ENCODE measurements at places on chromosomes 16 and 17.

GRCh38 chr17:19502517-19502916 lies 31.1 kb upstream of the SLC47A1 start:
- DNase-seq = no peak

GRCh38 chr17:50731575-50732460 lies 12.4 kb downstream of the LUC7L3 start:
- no peak for DNase-seq

- DNase-seq = no peak
Observed at GRCh38 chr16:49531931-49532840, 158.6 kb downstream of the C16orf78 start.

DNA sequence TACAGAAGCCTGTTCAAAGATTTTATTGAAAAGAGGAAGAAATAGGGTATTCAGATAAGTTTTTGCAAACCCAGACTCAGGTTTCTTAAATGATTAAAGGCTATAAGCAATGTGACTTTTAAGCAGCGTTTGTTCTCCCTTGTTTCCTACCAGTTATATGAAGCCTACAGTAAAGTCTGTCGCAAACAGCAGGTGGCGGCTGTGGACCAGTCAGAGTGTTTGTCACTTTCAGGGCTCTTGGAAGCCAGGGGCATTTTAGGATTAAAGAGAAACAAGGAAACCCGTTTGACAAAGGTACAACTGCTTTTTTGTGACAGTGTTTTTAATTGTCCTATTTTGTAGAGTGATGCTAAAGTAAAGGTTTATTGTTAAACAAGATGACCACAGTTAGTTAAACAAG lies 7.7 kb upstream of the RARA start:
- DNase-seq = no peak

DNA sequence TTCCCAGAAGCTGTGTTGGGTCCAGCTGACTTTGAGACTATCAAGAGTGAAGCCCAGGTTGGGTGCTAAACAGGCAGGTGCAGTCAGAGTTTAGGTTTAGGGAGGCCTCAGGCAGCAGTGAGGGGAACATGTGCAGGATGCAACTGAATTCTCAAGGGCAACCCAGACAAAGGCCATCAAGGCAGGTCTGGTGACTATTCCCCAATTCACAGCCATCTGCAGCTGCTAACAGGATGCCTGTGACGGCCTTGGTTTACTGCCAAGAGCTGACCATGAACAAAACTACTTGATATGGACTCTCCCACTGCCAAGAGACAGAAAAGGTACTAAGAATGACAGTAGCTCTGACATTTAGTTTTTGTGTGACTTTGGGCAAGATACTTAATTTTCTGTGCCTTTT lies 45.2 kb upstream of the BCAR1 start:
- DNase-seq = peak; percentile 72

- DNase-seq = no peak
Observed at GRCh38 chr16:11296706-11297491, 15.8 kb upstream of the PRM1 start.

- DNase-seq = no peak
Observed at GRCh38 chr17:63041251-63041650, 75.2 kb downstream of the TANC2 start.

DNA sequence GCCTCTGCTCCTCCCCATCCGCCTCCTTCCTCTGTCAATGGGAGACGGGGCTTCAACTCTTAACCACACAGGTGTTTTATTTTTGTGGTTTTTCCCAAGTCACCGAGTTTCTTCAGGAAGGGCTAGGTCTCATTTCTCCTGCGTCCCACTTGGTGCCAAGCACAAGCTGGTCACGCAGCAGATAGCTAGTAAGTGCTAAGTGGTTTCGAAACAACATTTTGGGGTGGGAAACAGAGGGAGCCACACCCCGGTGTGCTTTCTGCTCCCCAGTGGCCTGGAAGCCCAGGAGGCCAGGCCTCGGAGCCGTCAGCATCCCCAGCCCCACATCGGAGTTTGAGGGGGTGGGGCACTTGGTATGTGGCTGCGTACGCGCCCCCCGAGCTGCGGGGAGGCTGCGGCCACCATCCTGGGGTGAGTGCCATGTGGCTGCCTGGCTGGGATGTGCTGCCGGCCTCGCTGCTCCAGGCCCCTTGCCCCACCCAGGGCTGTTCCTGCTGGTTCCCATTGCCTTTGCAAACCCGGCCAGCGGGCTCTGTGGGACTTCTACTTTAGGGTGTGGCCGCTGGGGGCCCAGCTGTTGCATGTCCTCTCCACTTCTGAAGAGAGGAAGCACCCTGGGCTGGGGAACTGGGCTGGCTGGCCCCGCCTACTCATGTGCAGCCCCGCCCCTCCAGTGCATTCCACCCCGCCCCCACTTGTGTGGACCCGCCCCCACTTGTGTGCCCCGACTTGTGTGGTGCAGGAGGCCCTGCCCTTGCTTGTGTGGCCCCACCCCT lies 55.6 kb downstream of the BAIAP2 start:
- DNase-seq = peak; percentile 70

DNA sequence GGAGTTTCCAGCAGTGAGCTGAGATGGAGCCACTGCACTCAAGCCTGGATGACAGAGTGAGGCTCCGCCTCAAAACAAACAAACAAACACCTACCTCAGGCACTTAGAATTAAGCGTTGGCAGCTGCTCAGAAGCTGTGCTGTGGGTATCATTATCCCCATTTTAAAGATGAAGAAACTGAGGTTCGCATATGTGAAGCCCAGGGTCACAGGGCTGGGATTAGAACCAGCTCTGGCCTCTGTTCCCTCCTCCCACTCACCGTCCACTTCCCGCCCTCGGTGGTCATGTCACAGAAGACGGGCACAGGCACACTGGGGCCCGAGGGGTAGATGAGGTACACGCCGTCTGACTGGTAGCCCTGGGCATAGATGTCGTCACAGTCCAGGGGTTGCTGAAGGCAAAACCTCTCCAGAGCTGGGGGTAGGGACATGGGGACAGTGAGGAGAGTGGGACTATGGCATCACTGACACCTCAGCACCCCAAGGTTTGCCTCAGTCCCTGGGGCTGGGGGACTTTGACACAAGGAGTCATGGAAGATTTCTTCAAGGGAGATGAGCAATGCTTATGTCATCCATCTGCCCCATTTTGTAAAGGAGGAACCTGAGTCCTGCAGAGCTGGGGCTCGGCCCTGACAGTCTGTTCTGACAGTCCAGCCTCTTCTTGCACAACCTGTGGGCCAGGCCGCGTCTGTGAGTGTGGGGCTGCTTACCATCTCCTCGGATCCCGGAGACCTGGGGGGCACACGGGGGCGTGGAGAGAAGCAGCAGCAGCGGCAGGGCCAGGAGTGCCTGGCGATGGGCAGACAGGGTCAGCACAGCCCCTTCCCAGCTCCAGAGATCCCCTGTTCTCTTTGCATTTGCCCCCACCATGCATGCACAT lies 700 bp downstream of the MFAP4 start:
- DNase-seq = peak; percentile 77

- DNase-seq = peak; percentile 65
Observed at GRCh38 chr16:47565454-47565853, 104.3 kb downstream of the PHKB start.

DNA sequence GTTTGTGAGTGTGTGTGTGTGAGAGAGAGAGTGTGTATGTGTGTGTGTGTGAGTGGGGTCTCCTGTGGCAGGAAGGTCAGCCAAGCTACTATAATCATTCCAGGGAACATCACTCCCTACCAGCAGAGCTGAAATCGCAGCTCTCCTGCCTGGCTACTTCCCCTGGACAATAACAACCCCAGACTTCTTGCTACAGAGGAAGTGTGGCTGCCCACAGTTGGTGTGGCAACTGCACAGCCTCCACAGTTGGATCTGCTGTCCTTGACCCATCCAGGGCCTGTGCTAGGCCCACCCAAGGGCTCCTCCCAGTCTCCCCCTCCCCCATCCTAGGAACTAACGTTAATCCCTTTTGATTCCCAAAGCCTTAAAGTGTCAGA lies 1.5 kb downstream of the SLC13A5 start:
- DNase-seq = no peak

- no peak for DNase-seq
Observed at GRCh38 chr16:68995011-68995504, 110.4 kb upstream of the HAS3 start.

DNA sequence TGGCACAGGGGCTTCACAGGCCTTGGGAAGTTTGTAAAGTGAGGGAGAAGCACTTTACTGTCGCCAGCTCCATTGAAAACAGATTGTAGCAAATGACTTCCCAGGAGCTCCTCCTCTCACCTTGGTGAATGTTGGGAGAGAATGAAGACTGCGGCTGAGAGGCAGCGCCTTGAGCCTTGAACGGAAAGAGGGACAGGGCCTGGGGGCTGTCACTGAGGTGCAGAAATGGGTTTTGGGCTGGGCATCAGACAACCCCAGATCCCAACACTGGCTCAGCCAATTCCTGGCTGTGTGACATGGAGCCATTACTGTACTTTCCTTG lies 603 bp upstream of the MRTFB start:
- DNase-seq = no peak

DNA sequence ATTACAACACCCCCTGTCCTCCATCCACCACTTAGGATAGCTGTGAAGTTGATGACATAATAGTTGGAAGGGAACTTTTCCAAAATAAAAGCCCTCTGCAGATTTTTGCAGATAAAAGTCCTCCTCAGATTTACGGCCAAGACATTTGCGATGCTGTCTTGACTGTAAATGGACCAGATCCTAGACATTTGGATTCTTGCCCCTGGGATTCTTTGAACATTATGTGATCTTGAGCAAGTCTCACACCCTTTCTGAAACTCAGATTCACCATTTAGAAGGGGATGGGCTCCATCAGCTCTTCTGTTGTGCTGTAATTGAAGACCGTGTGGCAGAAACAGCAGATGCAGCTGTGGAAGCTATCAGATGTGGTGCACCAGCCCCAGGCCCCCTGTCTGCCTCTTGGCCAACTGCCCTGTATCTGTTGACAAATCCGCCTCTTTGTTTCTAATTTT lies 153.9 kb upstream of the CACNG3 start:
- DNase-seq = no peak

DNA sequence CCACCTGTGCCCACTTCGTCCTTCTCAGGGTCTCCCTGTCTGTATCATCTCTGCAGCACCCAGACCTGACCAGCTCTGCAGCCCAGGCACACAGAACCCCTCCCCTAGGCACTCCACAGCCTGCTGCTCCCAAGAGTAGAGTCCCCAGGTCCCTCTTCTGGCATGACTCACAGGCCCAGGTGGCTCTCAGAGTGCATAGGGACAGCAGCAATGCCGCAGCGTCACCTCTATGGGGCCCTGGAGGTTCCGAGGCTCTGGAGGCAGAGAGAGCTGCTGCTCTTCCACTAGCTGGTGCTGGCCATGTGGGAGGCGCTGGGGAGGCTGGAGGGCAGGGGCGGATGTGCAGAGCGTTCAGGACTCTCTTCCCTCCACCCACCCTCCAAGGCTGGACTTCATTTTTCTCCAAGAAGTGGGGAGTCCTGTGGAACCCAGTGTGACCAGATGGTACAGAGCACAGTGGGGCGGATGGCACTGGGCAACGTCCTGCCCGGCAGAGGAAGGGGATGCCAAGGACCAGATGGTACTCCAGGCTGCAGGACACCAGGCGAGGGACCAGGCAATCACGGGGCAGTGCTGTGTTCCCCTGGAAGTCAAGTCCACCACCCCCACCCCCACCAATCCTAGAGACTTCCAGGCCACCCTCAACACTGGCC lies 151.7 kb downstream of the RBFOX3 start:
- no peak for DNase-seq

DNA sequence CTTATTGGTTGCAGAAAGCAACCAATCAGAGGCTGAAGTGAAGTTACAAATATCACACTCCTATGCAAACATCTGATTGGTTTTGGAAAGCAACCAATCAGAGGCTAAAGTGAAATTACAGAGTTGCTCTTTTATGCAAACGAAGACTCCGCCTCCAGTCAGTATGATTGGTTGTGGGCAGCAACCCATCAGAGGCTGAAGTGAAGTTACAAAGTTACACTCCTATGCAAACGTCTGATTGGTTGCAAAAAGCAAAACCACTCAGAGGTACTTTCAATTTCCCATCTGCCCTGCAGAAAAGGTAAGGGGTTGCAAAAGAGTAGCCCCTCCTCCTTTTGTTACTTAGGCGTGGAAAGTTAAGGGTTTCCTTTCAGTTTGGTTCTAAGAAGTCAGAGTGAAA lies 697.3 kb downstream of the MAF start:
- no peak for DNase-seq

- DNase-seq = no peak
Observed at GRCh38 chr16:81163671-81164070, 67.5 kb upstream of the GCSH start.

- DNase-seq = peak; percentile 83
Observed at GRCh38 chr16:88785106-88785924, at the start of gene PIEZO1. Gene PIEZO1, minus strand, starts transcription at chr16:88785220. Its CDS starts 256 bp downstream, at chr16:88784964.

DNA sequence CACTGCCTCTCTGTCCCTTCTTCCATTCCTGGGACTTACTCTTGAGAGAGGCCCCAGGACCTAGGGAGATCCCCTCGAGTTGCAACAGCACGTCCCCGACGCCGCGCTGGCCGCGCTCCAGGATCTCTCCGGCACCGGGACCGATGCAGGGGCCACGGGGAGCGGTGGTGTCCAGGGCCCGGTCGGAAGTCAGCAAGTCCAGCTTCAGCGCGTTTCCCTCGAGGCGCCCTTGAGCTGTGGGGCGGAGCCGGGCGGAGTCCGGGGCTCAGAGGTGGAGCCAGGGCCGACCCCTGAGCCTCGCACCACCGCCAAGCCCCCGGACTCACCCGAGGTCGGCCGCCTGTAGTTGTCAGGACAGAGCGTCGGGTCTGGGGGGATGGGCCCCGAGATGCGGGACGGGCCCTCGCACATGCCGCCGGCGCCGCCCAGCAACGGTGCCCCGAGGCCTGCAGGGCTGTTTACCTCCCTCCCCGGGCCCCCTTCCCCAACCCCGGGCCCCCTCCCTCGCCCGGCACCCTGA lies 458 bp downstream of the ENKD1 start:
- no peak for DNase-seq

GRCh38 chr17:80124351-80124981 lies 22.5 kb downstream of the EIF4A3 start:
- DNase-seq = no peak

- DNase-seq = no peak
Observed at GRCh38 chr16:1550069-1550468, 16.6 kb downstream of the TMEM204 start.

GRCh38 chr16:83903751-83904150 lies 4.8 kb downstream of the MLYCD start:
- DNase-seq = peak; percentile 75

DNA sequence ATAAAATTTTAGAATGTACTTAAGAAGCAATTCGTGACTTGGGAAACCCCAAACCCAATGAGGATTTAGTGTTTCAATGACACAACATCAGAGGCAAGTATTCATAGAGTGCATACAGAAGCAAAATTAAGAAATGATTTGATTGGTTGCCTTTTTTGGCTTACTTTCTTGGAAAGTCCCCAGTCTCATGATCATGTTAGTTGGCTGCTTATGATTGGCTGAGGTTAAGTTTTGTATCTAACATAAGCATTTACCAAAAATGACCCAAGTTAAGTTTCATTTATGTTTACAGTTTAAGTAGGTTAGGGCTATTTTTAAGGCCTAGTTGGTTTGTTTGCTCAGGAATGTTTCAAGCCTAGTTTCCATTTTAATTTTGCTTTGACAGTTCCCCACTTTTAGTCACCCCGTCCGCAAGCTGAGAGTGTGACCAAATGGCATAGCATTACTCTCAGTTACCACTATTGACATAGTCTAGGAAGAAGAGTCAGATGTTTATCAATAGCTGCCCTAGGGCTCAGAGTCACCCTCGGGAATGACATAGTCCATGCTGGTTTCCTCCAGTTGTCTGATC lies 36.2 kb downstream of the DGKE start:
- no peak for DNase-seq
